ENCODE measurements at places on chromosomes 5 and 9. TPM values are rescaled to one million over a fixed set of nuclear protein-coding genes. Genes with fewer than 3 reads are reported as not detected.

The LRRC70 gene
- polyA plus RNA-seq: 0.62 TPM

The KIAA0825 gene
- 1.2 TPM for polyA plus RNA-seq

The CDX1 gene
- polyA plus RNA-seq: not detected

The CARD9 gene
- polyA plus RNA-seq: 0.82 TPM

The CCDC69 gene
- 88.2 TPM for polyA plus RNA-seq

The ANKRD20A1 gene
- not detected for polyA plus RNA-seq

The ALDH1A1 gene
- polyA plus RNA-seq: not detected

The ARID3C gene
- not detected for polyA plus RNA-seq

The SLC36A3 gene
- polyA plus RNA-seq: not detected

The CER1 gene
- polyA plus RNA-seq: not detected

The DMRTA1 gene
- not detected for polyA plus RNA-seq

The ADAMTS19 gene
- polyA plus RNA-seq: not detected

The SREK1IP1 gene
- polyA plus RNA-seq: 31.3 TPM

The F2R gene
- 2.1 TPM for polyA plus RNA-seq

The FOXD4 gene
- polyA plus RNA-seq: not detected

The RNF208 gene
- polyA plus RNA-seq: not detected

The C7 gene
- not detected for polyA plus RNA-seq

The PCDHGA12 gene
- not detected for polyA plus RNA-seq

The WDR36 gene
- 18.6 TPM for polyA plus RNA-seq

The FBP2 gene
- polyA plus RNA-seq: not detected

The RLN1 gene
- 0.79 TPM for polyA plus RNA-seq

The PLAC8L1 gene
- not detected for polyA plus RNA-seq

The PDLIM4 gene
- polyA plus RNA-seq: not detected

The CDC20B gene
- polyA plus RNA-seq: not detected

The CYSRT1 gene
- polyA plus RNA-seq: not detected

The GCNT1 gene
- polyA plus RNA-seq: 12.7 TPM

The HSPB3 gene
- polyA plus RNA-seq: not detected

The DNAH5 gene
- not detected for polyA plus RNA-seq

The DMRT2 gene
- not detected for polyA plus RNA-seq

The GABRA1 gene
- not detected for polyA plus RNA-seq

The FABP6 gene
- polyA plus RNA-seq: not detected

The OR4F3 gene
- polyA plus RNA-seq: not detected

The OR1L8 gene
- polyA plus RNA-seq: not detected

The TUSC1 gene
- not detected for polyA plus RNA-seq

The PCDHGA6 gene
- polyA plus RNA-seq: not detected

The UGT3A1 gene
- polyA plus RNA-seq: not detected

The IL13 gene
- polyA plus RNA-seq: not detected

The IL3 gene
- polyA plus RNA-seq: not detected

The SHOC1 gene
- polyA plus RNA-seq: not detected

The CCL21 gene
- not detected for polyA plus RNA-seq

The ARSI gene
- not detected for polyA plus RNA-seq

The PPP3R2 gene
- polyA plus RNA-seq: 0.17 TPM

The MLLT3 gene
- polyA plus RNA-seq: 51.1 TPM

The NDST1 gene
- not detected for polyA plus RNA-seq

The DNAI1 gene
- polyA plus RNA-seq: not detected

The CDH9 gene
- polyA plus RNA-seq: not detected

The PCDHA1 gene
- not detected for polyA plus RNA-seq

The PTPRD gene
- not detected for polyA plus RNA-seq

The NUTM2G gene
- not detected for polyA plus RNA-seq

The OGN gene
- 0.72 TPM for polyA plus RNA-seq

The PFN3 gene
- not detected for polyA plus RNA-seq

The ZNF879 gene
- 4.3 TPM for polyA plus RNA-seq

The GLRA1 gene
- not detected for polyA plus RNA-seq

The FBP1 gene
- 6.7 TPM for polyA plus RNA-seq

The PTGS1 gene
- polyA plus RNA-seq: 0.87 TPM

The MRPS2 gene
- polyA plus RNA-seq: 55.6 TPM

Data from CD4-positive, CD25-positive, alpha-beta regulatory T cell (primary cell).